Kidney (tissue), 22 donors: ENCODE measurements at places on chromosomes 2 and 18. TPM values are rescaled to one million over a fixed set of nuclear protein-coding genes. Genes with fewer than 3 reads are reported as not detected.
A peak's percentile ranks its signal among the peaks of the same experiment; 100 is the strongest.

The GAL3ST2 gene
- 0.19 TPM for total RNA-seq

The ARHGEF4 gene
- total RNA-seq, result 0.94 TPM

- no peak for DNase-seq
These were observed 2.3 kb upstream of the MAB21L4 start for GRCh38 chr2:240898108-240898730.

DNA sequence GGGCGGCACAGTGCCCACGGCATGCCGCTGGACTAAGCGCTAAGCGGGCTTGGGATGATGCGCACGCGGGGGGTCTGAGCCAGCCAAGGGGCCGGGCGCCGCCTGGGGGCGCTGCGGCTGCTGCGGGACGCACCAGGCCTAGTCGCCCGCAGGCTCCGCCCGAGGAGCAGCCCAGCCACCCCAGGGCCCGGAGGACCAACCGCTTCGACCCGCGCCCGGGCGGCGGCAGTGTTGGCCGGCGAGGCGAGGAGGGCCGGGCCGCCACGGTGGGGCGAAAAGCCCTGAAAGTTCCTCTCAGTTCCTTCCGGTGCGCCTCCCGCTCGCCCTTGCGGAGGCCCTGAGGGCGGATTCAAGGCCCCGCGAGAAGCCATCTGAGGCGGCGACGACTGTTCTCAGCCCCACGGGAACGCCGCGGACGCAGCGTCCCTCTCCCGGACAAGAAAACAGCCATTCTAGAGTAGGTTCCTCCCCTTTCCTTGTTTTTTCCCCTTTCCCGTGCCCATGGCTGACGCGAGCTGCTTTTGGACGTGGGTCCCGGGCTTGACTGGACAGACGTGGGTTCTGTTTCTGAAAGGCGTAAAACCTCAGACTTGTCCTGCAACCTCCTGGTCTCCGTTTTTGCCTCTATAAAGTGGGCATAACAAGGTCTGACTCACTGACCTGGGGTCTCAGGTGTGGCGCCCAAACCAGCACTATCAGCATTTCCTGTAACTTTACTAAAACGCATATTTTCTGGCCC lies at the start of gene ANKAR:
Gene ANKAR (plus strand): TSS at position 297 of the 739 bp plus-strand sequence. CDS start 1,821 bp downstream, outside the sequence.
- DNase-seq, result peak; percentile 97

- DNase-seq, result peak; percentile 85
These were observed 14.2 kb upstream of the SFXN5 start for GRCh38 chr2:73085691-73086090.

The KCNE4 gene
- 4.2 TPM for total RNA-seq

DNA sequence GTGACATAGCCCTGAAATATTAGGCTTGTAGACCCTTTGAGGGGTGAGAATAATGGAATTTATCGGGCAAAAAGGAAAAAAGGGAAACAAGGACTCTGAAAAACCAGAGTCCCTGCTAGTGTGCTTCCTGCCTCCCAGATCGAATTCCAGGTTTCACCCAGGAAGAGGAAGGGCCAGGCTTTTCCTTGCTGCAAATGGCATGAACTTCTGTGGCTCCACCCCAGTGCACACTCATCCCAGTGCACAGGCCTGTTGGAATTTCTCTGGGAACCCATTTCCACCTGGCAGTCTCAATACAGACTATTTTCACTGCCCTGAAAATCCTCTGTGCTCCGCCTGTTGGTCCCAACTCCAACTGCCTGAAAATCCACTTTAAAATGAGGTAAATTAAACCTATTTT lies 29.9 kb downstream of the C18orf54 start:
- DNase-seq, result no peak

The CD302 gene
- 33.2 TPM for total RNA-seq
